ENCODE measurements at places on chromosomes 6 and 20.

DNA sequence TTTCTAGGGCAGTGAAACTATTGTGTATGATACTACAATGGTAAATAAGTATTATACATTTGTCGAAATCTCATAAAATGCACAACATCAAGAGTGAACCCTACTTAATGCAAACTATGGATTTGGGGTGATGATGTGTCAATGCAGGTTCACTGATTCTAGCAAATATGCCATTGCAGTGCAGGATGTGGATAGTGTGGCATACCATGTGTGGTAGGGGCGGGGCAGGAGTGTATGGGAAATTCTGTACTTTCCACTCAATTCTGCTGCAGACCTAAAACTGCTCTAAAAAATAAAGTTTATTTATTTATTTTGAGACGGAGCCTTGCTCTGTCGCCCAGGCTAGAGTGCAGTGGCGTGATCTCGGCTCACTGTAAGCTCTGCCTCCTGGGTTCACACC lies 44.3 kb downstream of the ABHD12 start:
- no peak for DNase-seq

GRCh38 chr20:41540918-41541317 lies 77.3 kb downstream of the CHD6 start:
- DNase-seq = no peak

GRCh38 chr6:144661116-144661806 lies 376.1 kb downstream of the UTRN start:
- no peak for DNase-seq

DNA sequence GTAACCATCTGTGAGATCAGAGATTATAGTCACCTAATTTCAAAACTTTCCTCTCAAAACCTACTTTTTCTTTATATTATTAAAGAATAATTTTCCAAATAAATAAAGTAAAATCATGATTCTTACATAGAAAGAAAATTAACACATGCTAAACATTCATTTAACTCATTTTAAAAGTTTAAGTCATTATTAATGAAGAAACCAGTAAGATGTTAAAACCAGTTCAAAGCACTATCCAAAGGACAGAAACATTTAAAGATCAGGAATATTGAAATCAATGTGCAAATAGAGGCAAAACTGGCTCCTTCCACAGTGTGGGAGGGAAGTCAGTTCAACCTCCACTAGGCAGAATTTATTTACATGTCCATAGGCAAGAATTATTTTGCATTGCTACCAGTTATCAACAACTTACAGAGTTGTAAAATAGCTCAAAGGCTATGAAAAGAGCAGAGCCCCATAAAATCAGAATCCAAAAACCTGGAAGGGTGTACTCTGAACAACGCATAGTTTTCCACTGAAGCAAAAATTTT lies 146.9 kb downstream of the KHDC1L start:
- no peak for DNase-seq

DNA sequence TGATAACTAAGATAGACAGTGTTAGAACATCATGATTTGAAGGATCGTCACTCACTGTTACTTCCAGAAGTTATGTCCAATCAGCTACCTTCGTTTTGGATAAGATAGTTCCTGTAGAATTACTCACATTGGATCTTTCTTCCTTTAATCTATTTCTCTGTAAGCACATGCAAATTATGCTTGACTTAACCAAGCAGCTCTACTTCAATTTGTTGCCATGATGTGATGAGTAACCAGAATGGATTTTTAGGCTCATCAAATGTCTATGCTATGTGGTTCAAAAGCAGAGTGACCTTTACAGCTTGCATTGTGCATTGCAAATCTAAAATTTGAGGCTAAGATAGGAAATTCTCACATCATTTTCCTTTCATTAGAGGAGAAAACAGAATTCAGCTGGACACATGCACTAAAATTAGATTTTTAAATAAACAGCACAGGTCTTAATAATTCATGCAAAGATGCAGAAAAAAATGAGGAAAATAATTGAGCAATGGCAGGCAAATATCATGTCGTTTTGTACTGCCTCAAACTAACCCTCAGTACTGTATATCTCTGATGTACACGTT lies 76.7 kb upstream of the ZFP64 start:
- no peak for DNase-seq

Measured in stimulated activated CD4-positive, alpha-beta T cell treated with anti-CD3 and anti-CD28 coated beads, TNF-alpha, amount 100 ng/mL, for 24 hours (primary cell).